Cortex of kidney (tissue), 1 donor: ENCODE measurements at places on chromosomes 3 and 15.

DNA sequence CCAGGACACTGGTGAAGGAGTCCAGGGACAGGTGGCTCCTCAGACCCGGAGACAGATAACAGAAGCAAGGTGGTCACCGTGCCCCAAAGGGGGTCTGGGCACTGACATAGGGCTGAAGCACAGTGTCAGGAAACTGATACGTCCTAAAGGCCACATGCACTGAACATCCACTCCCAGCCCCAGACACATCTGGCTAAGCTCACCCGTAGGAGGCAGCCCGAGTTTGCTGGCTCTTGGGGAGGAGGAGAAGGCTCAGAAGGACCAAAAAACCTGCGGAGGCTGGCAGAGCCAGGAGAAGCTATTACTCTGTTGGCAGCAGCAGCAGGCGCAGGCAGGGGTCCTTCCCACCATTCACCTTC, 1.2 kb downstream of the CACNA2D2 start:
- no peak for DNase-seq

DNA sequence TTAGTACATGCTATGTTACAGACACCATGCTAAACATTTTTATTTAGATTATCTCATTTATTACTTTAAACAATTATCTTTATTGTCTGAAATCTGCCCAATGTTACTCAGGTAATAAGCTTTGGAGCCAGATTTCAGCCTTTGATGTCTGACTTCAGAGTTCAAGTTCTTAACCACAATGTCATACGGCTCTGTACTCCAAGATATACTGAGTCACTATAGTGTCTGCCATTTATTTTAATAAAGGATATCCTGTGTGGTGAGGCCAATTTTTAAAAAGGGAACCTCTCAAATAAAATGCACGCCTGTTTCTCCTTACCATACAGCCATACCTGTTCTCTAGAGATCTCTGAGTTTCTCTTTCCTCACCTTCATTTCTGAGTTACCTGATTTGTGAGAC, 193.1 kb downstream of the EPHA3 start:
- DNase-seq = no peak

GRCh38 chr3:147630921-147631415, 221.8 kb downstream of the ZIC1 start:
- no peak for DNase-seq

- no peak for DNase-seq
Observed at GRCh38 chr3:169295126-169295525, 368.4 kb downstream of the MECOM start.

- DNase-seq = no peak
Observed at GRCh38 chr3:148131990-148132638, 565.6 kb upstream of the AGTR1 start.

GRCh38 chr15:80667936-80668335, 27.2 kb upstream of the ABHD17C start:
- no peak for DNase-seq

DNA sequence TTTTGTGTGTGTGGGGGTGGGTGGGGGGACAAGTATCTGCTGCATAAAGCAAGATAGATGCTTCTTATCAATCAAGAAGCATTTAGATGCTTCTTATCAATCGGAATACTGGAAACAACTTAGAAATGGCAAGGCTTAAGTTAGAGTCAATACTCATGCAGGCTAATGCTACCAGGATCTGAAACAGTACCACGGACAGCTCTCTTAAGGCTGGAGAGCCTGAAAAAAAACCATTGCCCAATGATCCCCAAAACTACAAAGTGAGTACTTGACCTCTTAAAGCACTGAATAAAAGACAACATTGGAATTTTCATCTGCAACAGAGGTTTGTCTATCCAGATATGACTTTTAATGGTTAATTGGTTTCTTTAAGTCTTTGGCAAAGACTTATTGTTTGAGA, 262.3 kb downstream of the GAP43 start:
- no peak for DNase-seq

GRCh38 chr3:147297761-147298350, 108.5 kb downstream of the ZIC4 start:
- DNase-seq = no peak

DNA sequence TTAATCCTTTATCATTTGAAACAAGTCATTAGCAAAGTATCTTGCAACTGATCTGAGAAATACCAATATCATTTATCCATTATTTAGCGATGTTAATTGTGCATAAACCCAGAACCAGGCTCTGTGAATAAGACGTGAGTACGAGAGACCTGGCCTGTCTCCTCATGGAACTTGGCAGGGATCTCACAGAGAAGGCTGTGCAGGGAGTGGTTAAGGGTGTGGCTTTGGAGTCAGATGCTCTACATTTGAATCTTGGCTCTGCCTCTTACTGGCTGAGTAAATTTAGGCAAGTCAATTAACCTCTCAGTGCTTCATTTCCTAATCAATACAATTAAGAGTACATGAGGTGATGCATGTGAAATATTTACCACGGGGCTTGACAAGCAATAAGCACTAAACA, 39.9 kb upstream of the TBL1XR1 start:
- no peak for DNase-seq

DNA sequence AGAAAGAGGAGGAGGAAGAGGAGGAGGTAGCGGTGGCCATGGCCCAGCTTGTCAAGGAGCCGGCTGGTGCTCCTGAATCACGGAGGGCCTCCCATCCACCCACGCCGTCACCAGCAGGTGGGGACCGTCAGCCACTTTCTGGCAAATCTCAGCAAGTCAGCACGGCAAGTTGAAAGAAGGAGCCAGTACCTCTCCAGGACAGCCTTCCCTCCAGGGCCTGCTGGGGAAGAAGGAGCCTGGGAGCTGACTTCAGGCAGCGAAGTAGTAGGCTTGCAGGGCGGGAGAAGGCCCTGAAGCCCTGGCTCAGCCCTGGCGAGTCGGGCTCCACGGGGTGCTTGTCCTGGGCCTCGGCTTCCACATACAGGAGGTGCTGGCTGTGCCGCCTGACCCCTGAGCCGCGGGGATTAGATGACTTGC, 99.2 kb upstream of the TRPM1 start:
- DNase-seq = no peak

GRCh38 chr15:98547275-98547674, 101.1 kb upstream of the IGF1R start:
- DNase-seq = no peak

DNA sequence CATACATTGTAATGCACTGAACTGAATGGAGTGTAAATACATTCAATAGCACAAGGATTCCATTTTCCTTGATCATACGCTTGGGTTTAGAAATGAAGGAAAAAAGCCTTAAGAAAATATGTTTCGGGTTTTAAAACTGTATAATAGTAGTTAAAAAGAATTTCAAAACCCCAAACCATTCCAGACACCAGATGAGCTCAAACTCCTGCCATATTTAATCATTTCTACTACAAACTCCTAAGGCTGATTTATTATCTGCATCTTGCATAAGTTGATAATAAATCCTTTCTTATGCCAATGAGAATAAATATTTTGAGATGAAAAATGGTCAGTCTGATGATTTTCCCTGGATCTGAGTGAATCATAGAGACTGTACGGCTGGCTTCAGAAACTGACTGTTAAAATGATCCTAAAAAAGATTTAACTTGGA, 51.0 kb downstream of the NR1D2 start:
- no peak for DNase-seq

- DNase-seq = no peak
Observed at GRCh38 chr3:34534013-34534412, 735.6 kb downstream of the PDCD6IP start.

GRCh38 chr3:57985176-57985983, 22.8 kb upstream of the FLNB start:
- no peak for DNase-seq

DNA sequence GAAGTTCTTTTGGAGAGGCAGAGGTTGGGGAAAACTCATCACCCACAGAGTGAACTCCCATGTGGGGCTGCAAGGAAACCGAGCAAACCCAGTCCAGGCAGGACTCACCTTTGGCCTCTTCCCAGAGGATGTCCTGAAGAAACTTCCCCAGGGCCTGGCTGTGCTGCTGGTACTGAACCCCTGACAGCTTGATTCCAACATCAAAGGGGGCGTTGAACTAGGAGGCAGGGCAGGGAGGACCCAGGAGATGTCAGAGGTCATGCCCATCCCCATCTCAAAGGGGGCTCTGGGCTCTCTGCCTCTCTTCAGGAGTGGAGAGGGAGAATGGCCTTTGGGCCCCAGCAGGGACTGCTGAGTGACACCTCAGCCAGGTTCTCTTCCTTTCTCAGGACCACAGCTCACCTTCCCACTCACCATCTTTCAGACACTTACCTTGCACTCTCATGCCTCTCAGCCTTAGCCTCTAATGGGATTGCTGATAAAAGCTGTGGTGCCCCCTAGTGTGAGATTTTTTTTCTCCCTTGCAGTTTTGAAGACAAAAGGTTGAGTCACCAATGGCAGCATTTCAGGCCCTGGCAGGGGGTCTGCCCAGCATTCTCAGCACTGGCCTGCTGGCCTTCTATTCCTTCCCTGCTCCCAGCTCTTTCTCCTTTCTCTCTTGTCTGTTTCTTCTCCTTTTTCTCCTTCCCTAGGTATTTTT, 6.0 kb downstream of the GHRL start:
- no peak for DNase-seq

- DNase-seq = no peak
Observed at GRCh38 chr3:15794842-15795650, 2.7 kb downstream of the ANKRD28 start.

- DNase-seq = no peak
Observed at GRCh38 chr3:120156699-120157098, 62.5 kb upstream of the GSK3B start.

DNA sequence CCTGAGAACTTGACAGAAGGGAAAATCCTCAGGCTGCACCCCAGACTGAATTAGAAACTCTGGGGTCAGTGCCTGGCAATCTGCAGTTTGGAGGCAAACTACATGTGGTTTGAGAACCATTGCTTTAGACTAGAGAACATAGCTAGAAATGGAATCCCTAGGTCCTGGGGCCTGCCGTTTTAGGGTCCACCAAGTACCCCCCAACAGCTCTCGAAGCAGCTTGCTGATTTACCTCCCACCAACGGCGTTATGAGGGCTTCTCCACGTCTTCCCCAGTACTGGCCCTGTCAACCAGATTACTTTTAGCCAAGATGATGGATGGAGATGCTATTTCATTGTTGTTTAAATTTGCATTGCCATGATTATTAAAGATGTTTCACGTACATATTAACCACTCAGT, 272.5 kb downstream of the XXYLT1 start:
- no peak for DNase-seq

DNA sequence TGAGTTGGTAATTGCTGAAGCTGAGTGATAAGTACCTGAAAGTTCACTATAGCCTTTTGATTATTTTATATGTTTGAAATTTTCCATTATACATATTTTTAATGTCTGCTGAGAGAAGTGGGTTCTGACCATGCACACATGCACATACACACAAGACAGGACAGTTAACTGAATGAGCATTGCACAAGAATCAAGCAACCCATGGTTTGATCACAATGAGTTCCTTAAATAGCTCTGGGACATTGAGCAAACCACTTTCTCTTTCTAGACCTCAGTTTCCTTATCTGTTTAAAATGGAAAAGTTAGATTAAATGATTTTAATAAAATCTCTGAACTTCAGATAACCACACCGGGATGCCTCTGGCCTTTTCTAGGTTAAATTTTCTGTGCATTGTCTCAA, 26.7 kb downstream of the SNTN start:
- DNase-seq = no peak

DNA sequence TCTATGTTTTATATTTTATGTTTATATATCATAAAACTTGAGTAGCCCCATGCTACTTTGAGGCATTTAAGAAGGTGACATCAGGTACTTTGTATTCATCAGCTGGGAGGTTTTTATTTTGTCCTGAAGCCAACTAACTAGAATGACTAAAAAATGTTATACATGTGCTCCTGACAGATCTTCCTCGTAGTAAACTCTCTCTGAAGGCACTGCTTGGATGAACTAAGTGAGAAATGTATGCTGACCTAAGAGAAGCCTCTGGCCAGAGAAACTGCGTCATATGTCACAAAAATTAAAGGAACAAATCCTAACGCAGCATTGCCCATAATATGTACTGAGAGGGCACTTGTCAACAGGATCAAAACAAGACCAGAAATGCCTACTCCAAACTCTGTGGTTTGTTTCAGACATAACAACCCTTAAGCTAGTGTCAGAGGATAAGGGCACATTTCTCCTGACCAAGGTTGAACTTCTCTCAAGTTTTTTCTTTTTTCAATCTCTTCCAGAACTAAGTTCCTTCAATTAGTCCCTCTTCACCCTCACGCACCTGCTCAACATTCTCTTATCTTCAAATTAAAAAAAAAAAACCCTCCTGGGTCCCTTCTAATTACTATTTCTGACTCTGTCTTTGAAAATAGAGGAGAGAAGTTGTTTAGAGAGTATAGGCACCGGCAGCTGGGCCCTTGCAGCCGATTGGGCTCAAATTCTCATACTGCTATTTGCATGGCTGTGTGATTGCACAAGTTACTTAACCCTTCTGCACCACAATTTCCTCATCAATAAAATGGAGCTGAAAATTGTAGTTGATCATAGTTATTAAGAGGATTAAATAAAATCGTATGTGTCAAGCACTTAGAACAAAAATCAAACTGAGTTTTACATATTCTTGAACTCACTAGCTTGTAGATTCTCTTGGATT, 159.0 kb downstream of the FRMD5 start:
- DNase-seq = no peak
